ENCODE measurements at places on chromosomes 16 and 17.

DNA sequence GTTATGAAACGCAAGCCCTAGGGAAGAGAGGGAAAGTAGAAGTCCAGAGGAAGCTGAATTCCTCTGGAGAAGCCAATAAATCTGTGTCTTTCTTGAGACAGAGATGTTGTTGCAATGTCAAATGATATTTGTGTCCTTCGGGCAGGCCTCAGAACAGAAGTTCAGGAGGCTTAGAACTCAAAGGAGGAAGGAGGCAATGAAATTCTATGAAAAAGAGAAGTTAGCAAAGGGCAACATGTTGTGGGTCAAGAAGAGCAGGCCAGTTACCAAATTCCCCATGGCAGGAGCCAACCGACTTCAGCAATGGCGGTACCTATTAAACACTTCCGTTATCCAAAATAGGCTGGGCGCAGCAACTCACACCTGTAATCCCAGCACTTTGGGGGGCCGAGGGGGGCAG, 109.0 kb upstream of the DHX40 start:
- DNase-seq = no peak

- DNase-seq = no peak
Measured at GRCh38 chr16:66128371-66128770, 238.1 kb upstream of the CDH5 start.

DNA sequence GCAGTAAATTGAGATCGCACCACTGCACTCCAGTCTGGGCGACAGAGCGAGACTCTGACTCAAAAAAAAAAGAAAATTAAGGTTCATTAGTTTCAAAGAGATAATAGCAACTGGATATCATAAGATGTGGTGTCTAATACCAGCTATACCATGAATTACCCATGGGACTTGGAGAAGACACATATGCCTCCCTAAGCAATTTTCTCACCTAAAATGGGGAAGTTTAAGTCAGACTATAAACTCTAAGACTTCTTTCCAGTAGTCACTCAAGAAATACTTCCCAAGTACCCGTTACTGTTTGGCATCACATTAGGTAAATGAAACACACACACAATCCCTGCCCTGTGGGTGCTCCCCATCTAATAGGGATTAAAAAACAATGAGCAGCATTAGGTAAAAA, 22.6 kb downstream of the SMURF2 start:
- no peak for DNase-seq

GRCh38 chr17:44610871-44611270, 45.4 kb upstream of the MEIOC start:
- DNase-seq = no peak

DNA sequence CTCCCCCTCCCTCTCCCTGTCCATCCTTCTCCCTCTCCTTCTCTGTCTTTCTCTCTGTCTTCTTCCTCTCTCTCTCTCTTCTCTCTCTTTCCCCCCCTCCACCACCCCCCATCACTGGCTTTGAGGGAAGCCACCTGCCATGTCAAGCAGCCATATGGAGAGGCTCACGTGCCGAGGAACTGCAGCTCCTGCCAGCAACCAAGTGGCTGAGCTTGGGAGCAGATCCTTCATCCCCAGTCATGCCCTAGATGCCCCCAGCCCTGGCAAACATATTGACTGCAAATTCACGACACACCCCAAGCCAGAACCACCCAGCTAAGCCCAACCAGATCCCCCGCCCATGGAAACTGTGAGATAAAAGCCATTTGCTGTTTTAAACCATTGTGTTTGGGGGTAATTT, 40.9 kb upstream of the RBFOX3 start:
- DNase-seq = no peak

DNA sequence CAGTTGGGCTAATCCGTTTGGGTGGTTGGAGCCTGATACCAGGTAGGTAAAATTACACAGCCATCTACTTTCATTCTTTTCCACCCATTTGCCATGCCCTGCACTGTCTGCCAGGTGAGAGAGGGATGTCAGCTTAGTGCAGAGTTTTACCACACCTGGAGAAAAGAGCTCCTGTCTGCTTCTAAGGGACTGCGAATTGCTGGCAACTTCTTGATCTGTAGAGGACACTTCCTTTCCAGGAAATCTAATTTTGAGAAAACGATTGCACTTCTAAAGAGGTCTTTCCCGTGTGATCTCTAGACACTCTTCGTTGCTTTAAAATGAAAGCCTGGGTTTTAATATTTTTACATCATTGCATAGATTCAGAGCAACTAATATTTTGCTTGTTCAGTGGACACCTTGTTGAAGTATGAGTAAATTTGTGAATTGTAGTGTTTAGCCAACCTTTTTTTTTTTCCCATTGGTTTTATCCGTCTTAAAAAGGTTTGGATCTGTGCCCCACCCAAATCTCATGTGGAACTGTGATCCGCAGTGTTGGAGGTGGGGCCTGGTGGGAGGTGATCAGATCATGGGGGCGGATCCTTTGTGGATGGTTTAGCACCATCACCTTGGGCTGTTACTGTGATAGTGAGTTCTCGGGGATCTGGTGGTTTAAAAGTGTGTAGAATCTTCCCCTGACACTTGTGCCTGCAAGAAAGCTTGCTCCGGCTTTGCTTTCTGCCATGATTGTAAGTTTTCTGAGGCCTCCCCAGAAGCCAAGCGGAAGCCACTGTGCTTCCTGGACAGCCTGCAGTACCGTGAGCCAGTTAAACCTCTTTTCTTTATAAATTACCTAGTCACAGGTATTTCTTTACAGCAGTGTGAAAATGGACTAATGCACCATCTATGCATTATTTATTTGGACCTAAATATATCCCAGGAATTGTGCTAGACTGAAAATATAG, 104.6 kb downstream of the PRKCA start:
- no peak for DNase-seq

DNA sequence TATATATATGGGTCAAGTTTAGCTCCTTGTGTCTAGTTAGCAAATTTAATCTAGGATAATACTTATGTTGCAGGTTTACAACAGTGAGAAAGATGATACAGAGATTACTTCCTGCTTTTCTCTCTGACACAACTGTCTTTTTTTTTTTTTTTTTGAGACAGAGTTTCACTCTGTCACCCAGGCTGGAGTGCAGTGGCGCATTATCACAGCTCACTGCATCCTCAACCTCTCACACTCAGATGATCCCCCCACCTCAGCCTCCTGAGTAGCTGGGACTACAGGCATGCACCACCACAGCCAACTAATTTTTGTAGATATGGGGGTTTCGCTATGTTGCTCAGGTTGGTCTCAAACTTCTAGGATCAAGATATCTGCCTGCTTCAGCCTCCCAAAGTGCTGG, 706.9 kb upstream of the SOX9 start:
- no peak for DNase-seq

DNA sequence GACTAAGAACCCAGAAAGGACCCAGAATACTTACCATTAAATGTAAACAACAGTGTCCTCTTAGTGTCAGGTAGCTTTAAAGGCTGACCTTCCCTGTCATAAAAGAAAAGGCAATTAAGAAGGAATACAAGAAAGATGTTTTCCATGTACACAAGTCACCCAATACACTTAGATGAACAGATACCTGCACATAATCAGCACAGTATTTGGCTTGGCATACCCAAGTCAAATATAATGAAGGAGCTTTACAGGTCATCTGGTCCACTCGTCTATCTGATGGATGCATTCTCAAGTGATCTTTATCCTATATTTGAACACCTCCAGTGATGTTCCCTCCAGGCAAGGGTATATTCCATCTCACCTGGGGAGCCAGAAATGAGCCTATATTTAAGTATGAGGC, 11.1 kb upstream of the STRADA start:
- no peak for DNase-seq

DNA sequence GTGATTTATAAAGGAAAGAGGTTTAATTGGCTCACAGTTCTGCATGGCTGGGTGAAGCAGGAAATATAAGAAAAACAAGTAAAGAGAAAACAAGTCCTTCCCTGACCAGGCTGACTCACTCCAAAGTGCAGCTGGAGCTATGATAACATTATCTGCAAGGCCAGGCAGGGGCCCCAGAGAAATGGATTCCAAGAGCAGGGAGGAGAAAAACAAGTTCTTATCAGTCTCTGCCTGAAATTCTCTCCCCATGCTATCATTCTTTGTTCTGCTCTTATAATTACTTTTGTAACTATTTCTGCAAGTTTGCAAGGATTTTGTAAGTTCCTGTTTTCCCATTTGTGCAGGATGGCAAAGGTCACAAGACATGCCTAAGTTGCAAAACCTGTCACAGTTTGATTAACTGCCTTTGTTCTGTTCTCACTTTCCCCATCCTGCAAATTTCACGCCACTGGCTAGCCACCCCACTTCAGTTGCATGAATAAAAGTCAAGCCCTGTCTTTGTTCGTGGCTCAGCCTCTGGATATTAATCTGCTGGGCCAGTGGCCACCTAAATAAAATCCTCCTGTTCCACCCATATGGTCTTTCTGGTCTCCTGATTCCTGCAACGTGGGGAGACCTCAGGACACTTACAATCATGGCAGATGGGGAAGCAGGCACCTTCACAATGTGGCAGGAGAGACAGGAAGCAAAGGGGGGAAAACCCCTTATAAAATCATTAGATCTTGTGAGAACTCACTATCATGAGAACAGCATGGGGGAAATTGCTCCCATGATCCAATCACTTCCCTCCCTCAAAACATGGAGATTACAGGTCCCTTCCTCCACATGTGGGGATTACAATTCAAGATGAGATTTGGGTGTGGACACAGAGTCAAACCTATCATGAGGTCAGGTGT, 13.1 kb downstream of the ABCA9 start:
- DNase-seq = no peak

DNA sequence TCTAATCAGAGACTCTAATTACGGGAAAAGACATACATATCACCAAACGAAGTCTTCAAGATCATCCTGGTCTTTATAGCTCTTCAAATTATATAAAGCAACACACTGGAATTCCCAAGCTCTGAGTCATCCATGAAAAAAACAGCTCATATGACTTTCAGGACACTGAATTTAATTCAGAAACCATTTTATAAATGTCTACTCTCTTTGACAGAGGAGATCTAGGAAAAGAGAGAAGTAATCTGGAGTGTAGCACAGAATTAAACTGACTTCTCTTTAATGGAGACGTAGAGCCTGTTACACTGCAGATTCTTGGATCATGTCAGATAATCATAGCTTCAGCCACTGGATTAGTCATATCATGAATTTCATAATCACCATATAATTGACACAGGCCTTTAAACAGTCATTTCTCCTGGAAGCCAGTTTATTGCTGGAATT, 86.8 kb upstream of the WSB1 start:
- no peak for DNase-seq

DNA sequence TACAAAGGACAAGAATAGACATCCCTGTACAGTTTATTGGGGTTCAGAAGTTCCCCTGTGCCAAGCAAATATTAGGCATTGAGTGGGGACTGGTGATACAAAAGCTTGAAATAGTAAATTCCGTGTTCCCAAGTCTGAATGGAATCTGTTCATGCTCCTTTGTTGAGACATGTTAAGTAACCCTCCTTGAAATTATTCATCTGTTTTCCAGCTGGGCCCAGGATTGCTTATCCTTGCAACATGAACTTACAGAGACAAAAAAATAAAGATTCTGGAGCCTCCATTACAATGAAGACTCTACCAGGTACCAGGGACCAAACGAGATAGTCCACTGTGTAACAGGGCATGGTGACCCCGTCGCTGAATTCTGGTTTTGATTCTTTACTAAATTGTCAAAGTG, 6.1 kb upstream of the CCL8 start:
- no peak for DNase-seq

DNA sequence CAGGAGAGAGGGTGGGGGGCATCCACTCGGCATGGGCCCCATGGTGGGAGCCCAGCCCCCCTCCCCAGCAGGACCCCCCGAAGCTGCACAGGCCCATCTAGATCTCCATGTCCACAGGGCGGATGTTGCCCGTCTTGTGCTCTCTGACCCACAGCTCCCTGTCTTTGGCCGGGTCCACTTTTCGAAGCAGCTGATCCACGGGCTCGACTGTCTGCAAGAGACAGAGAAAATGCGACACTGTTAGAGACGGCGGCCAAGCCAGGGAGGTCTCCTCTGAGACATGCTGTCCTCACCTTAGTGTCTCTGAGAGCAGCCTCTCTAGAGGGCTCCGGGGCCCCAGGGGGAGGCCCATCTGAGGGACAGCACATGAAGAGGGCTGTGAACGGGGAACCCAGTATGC, 12.1 kb upstream of the RCVRN start:
- DNase-seq = no peak

GRCh38 chr16:20868890-20869289, 31.3 kb downstream of the DCUN1D3 start:
- no peak for DNase-seq

- DNase-seq = no peak
Measured at GRCh38 chr16:65697521-65697920, 575.7 kb upstream of the CDH11 start.

GRCh38 chr17:48241131-48241591, 133.6 kb downstream of the SNX11 start:
- DNase-seq = no peak

GRCh38 chr17:15744074-15744676, 12.1 kb downstream of the TBC1D26 start:
- no peak for DNase-seq

GRCh38 chr16:12784076-12784475, 19.6 kb downstream of the CPPED1 start:
- no peak for DNase-seq

DNA sequence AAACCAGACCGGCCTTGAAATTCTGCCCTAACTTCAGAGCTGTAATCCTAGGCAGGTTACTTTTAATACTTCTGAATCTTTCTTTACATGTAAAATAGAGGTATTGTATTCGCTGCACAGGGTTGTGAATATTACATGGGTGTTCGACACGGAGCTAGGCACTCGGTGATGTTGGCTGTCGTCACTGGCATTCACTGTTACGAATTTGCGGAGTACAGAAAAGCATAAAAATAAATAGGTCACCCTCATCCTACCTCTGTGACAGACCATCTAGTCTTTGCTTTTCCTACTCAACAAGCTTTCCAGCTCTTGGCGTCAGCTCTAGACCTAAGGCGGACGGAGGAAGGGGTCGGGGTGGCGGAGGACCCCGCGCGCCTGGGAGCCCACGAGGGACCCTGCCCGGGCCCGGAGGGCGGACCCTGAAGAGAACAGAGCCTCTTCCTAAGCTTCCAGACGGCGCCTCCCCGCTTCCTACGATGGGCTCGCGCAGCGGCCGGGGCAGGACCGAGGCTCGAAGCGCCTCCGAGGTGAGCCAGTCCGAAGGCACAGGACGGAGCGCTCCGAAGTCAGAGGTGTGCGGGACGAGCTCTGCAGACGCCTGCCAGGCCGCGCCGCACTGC, 879 bp upstream of the SPG7 start:
- no peak for DNase-seq

DNA sequence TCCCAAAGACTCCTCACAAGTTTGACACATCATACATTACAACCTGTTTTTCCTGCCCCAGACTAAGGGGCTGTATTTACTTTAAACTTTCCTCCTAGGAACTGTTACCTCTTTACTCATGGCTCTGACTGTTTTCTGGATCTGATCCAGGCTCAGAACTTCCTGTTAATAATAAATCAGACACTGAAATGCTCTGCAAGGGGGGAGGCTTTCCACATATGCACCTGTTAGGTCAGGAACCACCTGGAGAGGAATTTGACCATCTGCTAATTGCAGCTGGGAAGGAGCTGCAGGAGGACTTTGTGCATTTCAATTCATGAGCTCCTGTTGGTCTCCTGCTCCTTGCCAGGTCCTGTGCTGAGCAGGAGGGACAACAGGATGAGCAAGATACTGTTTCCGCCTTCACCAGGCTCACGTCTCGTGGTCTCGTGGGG, 476.9 kb upstream of the CDH5 start:
- DNase-seq = no peak
